ENCODE measurements at places on chromosomes 4 and X.

- no peak overlapping the region for H3K27ac ChIP-seq
- no peaks in the 10 kb centered on the region for H3K36me3 ChIP-seq
- H3K27me3 ChIP-seq, result no peaks in the 10 kb centered on the region
- DNase-seq, result no peak
- H3K4me3 ChIP-seq, result no peak overlapping the region
- H3K4me1 ChIP-seq, result no peaks in the 10 kb centered on the region
These were observed 7.7 kb upstream of the SLAIN2 start for GRCh38 chr4:48333587-48333986.

DNA sequence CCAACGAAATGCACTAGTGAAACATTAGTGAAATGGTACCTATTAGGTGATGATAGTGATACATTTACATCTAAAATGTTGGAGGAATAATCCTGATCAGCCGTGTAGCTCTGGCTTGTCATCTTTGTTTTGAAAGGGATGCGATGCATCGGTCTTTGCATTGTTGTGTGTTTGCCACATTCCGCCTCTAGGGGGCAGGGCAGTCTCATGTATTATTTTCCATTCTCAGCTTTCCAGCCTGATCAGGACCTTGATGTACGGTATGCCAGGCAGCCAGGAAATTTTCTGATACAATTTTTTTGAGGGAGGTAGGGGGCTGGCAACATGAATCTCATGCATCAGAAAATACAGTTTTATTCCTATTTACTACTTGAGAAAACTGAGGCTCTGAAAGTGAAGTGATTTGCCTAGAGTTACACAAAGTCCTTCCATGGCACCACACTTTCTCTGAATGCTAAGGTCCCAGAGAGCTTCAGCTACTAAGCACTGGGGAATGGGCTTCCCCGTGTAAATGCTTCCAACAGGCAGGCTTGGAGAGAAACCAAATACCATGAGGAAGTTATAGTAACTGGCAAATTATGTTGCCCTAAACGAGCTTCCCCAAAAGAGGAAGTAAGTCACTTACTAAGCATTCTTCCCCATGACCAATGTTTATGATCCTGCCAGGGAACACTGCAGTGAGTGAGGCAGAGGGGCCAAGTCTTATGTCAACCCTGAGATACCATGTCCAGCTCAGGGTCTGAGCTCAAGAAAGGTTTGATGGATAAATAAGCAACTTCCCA lies 31.8 kb upstream of the IQSEC2 start:
- H3K36me3 ChIP-seq, result no peaks in the 10 kb centered on the region
- H3K27me3 ChIP-seq, result no peaks in the 10 kb centered on the region
- no peak overlapping the region for H3K27ac ChIP-seq
- no peaks in the 10 kb centered on the region for H3K4me1 ChIP-seq
- H3K4me3 ChIP-seq, result no peak overlapping the region

DNA sequence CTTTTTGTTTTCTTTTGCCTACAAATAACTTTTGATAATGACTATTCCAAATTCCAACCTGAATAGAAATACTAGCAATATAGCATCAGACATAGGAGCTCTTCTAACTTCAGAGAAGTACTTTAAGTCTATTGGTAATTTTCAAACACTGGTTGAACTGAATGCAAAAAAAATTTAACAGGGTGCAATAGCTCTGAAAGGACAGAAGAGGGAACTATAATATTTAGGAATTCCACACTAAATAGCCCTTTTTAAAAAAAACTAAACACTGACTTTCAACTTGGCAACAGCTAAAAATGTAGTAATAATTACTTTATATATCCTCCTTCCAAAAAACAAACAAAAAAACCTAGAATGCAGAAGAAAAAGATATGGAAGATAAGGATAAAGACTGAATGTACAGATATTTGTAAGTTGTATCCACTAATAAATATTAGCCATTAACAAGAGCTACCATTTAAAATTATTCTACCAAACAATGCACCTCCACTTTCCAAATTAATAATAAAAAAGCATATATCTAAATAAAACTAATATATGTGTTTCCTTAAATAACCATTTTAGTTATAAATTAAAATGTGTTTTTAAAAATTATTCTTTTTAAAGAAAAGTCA lies 81.4 kb downstream of the FBXW7 start:
- no peaks in the 10 kb centered on the region for H3K36me3 ChIP-seq
- no peak for DNase-seq
- H3K27ac ChIP-seq, result no peak overlapping the region
- H3K4me3 ChIP-seq, result no peak overlapping the region
- H3K4me1 ChIP-seq, result peaks cover 26% of the 10 kb centered on the region

GRCh38 chr4:78691971-78692821 lies 84.0 kb upstream of the BMP2K start:
- no peak overlapping the region for H3K27ac ChIP-seq
- H3K27me3 ChIP-seq, result no peaks in the 10 kb centered on the region
- H3K4me1 ChIP-seq, result no peaks in the 10 kb centered on the region
- no peaks in the 10 kb centered on the region for H3K36me3 ChIP-seq

DNA sequence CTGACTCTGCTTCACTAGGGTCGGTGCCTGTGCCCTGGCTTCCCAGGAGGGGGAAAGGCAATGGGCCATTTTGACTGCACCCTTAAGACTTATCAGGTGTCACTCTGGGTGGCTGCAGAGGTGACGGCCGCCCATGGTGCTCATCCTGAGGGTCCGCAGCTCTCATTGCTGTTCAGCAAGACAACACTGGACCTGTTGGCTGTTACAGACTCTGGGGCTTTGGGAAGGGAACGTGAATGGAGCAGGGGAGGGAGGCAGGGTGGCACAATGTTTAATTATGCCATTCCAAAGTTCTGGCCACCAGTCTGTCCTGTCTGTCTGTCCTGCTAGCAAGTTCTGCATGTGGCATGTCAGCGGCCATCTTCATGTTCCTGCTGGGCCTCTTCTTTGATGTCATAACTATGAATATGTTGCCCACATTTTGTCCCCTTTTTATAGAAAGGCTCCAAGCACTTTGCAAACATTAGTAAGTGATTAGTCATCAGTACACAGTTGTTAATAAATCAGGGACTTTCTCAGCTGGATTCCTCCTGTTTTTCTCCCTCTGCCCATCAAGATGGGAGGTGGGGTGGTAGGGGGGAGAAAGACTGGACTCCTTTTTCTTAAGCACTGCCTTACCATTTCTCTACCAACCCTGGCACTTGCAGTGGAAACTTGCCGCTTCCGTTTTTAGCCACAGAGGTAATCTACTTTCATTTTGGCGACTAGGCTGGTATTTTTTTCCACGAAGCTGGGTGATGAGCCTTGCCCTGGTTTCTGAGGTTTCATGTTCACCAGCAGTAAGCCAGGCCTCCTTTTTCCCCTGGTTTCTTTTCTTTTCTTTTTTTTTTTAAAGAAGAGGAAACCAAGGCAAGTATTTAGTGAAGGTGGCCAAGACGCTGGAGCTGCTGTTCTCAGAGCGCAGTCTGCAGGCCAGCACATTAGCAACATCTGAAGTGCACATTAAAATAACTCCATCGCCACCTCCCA lies 88.6 kb upstream of the TRIM2 start:
- no peaks in the 10 kb centered on the region for H3K27me3 ChIP-seq
- H3K4me3 ChIP-seq, result no peak overlapping the region
- peaks cover 11% of the 10 kb centered on the region for H3K4me1 ChIP-seq
- no peak for DNase-seq
- H3K27ac ChIP-seq, result no peak overlapping the region

- H3K36me3 ChIP-seq, result no peaks in the 10 kb centered on the region
- no peaks in the 10 kb centered on the region for H3K4me1 ChIP-seq
- no peak overlapping the region for H3K4me3 ChIP-seq
- DNase-seq, result no peak
- H3K27ac ChIP-seq, result no peak overlapping the region
These were observed 191.1 kb upstream of the ETNPPL start for GRCh38 chr4:108953941-108954340.

DNA sequence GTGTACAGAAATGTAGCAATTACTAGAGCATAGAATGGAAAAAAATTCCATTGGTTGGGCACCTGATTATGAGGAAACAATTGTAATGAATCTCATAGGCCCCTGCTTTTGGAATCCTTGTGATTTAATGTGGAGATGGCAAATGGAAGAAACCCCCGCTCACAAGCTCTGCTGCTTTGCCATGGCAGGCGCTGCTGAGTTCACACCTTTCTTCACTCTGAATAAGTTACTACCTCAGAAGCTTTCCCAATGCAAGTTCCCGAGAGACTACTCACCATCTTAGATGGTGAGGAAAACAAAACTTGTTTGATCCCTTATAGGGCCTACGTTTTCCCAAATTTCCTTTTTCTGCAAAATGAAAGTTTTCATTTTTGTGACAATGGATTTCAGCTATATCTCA lies 266.6 kb upstream of the TAPT1 start:
- H3K36me3 ChIP-seq, result no peaks in the 10 kb centered on the region
- H3K27ac ChIP-seq, result no peak overlapping the region
- no peaks in the 10 kb centered on the region for H3K27me3 ChIP-seq
- H3K4me3 ChIP-seq, result no peak overlapping the region
- no peak for DNase-seq

DNA sequence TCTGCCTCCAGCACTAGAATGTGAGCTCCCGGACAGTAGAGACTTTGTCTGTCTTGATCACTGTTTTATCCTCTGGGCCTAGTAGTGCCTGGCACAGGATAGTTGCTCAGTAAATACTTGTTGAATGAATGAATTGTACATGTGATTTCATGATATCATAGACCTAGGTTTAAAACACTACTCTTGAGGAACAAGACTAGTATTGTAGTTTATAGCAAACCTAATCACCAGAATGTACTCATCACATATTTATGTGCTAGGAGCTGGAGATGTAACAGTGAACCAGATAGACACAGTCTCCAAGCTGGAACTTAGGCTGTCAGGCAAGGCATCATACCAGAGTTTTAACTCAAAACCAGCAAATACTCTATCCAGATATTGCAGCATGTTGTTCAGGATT lies 23.5 kb downstream of the GAB3 start:
- no peak for DNase-seq
- H3K4me3 ChIP-seq, result no peak overlapping the region
- H3K27ac ChIP-seq, result peak overlapping the region; percentile 91
- no peaks in the 10 kb centered on the region for H3K36me3 ChIP-seq

DNA sequence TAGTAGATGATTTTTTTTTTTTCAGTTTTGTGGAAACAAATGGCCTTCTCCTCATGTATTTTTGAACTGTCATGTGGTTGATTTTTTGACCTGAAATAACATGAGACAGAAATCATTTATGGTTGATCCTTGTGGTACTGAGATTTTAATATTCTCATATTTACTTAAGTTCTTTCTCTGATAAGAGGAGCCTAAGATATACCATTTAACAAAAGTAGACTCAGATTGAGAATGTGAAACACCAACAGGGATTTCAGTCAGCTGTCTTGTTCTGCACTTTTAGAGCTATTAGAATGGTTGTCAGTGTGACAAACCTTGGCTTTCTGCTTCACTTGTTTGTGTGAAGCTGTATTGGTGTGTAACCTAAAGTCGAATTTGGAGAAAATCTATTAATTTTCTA lies 575.7 kb downstream of the SPOCK3 start:
- H3K36me3 ChIP-seq, result no peaks in the 10 kb centered on the region
- H3K27ac ChIP-seq, result no peak overlapping the region
- H3K27me3 ChIP-seq, result no peaks in the 10 kb centered on the region
- H3K4me1 ChIP-seq, result no peaks in the 10 kb centered on the region
- H3K4me3 ChIP-seq, result no peak overlapping the region

- H3K36me3 ChIP-seq, result peaks cover 3% of the 10 kb centered on the region
- peaks cover 3% of the 10 kb centered on the region for H3K4me1 ChIP-seq
- no peak overlapping the region for H3K27ac ChIP-seq
- H3K4me3 ChIP-seq, result no peak overlapping the region
- no peak for DNase-seq
These were observed 2.8 kb downstream of the SLC35A2 start for GRCh38 chrX:48908600-48908999.

DNA sequence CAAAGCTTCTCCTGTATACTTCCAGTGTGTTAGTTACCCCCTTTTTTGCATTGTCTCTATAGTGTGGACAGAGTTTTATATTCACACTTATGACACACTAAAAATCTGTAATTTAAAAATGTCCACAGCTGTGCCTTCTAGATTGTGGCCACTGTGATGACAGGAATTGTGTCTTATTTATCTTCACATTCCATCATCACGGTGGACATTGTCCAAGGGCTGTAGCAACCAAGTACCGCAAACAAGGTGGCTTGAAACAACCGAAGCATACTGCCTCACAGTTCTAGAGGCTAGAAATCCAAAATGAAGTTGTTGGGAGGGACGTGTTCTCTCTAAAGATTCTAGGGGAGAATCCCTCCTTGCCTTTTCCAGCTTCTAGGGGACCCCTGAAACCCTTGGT lies 32.3 kb downstream of the CHRNA9 start:
- no peak overlapping the region for H3K4me3 ChIP-seq
- DNase-seq, result peak; percentile 27
- H3K4me1 ChIP-seq, result peaks cover 25% of the 10 kb centered on the region

DNA sequence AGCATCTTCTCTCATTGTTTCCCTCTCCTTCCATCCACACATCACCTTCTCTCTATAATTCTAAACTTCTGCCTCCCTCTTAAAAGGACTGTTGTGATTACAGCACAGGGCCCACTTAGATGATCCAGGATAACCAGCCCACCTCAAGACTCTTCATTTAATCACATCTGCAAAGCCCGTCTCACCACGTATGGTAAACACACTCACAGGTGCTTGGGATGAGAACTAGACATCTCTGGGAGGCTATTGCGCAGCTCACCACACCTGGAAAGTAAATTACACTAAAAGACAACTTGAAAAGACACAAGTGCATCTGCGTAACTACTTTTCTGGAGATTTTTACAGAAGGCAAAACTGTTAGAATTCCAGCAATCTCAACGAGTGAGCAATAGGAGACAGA lies 15.4 kb upstream of the C1QTNF7 start:
- H3K4me3 ChIP-seq, result no peak overlapping the region
- H3K27ac ChIP-seq, result no peak overlapping the region
- H3K27me3 ChIP-seq, result no peaks in the 10 kb centered on the region

GRCh38 chr4:41933997-41934503 lies 1.2 kb upstream of the TMEM33 start:
- peaks cover under 1% of the 10 kb centered on the region for H3K36me3 ChIP-seq
- H3K4me3 ChIP-seq, result no peak overlapping the region
- H3K27me3 ChIP-seq, result no peaks in the 10 kb centered on the region
- no peak overlapping the region for H3K27ac ChIP-seq
- H3K4me1 ChIP-seq, result peaks cover 13% of the 10 kb centered on the region

DNA sequence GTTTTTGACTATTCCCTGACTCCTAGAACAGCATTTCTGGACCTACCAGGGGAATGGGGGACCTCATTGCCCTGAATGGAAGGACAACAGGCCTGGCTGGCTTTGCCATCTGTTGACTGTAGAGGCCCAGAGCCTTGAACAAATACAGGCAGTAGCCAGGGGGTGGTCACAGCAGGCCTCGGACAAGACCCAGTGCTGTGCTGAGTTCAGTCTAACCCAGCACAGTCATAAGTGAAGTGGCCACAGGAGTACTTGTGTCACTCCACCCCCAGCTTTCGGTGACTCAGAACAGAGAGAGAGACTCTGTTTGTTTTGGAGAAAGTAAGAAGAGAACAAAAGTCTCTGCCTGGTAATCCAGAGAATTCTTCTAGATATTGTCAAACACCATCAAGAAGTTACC lies 310.0 kb downstream of the PRR32 start:
- no peak overlapping the region for H3K4me3 ChIP-seq
- no peaks in the 10 kb centered on the region for H3K4me1 ChIP-seq
- DNase-seq, result no peak
- H3K36me3 ChIP-seq, result no peaks in the 10 kb centered on the region

- no peaks in the 10 kb centered on the region for H3K4me1 ChIP-seq
- no peak overlapping the region for H3K4me3 ChIP-seq
- no peak overlapping the region for H3K27ac ChIP-seq
- no peaks in the 10 kb centered on the region for H3K27me3 ChIP-seq
- no peak for DNase-seq
- H3K36me3 ChIP-seq, result peaks cover 50% of the 10 kb centered on the region
These were observed 16.8 kb downstream of the ANXA5 start for GRCh38 chr4:121679951-121680350.

- no peak overlapping the region for H3K27ac ChIP-seq
- peak; percentile 80 for DNase-seq
- H3K36me3 ChIP-seq, result no peaks in the 10 kb centered on the region
- H3K4me1 ChIP-seq, result no peaks in the 10 kb centered on the region
These were observed 93.8 kb downstream of the PDGFRA start for GRCh38 chr4:54322818-54323417.
